ENCODE measurements at places on chromosomes 1 and 21.

DNA sequence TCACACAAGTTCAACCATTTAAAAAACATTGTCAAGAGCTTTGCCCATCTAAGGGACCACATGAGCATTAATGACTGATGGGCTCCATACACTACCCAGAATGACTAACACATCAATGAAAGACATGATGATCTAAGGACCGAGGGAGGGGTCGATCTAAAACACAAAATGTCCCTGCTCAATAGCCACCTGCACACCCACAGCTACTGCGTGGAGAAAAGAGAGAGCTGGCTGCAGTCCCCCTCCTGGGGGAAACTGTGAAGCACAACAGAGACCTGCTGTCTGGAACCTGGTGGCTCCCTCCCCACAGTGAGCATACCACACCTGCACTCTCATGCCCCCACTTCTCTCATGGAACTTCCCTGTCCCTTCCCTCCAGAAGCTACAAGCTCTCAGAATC lies 130.1 kb upstream of the ERG start:
- DNase-seq: no peak

DNA sequence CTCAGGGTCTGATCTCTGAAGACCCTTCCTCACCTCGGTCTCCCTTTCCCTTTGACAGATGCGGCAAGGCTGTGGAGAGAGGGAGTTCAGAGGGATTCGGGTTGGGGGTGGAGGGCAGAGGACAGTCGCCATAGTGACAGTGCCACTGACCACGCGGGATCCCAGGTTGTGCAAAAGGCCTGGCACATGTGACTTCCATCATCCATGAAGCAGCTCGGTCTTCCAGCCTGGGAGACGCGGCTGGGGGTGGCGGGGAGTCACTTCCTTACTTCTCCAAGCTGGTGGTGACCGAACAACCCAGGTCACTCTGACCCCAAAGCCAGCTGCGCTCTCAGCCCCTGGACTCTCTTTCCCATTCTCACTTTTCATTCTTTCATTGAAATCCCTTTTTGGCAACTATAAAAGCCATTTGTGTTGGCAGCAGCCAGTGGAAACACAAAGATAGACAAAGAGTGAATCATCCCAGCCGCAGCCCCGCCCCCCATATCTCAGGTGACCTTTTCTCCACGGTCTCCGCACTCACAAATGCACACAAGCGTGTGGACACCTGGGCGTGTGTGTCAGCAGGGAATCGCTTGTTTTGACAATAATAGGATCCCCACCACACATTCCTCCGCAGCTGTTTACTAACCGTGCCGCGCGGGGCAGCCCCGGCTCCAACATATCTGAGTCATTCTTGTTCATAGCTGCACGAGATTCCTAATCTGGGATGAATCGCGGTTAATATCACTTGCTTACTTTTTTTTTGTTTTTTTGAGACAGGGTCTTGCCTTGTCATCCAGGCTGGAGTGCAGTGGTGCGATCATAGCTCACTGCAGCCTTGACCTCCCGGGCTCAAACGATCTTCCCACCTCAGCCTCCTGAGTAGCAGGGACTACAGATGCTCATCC lies 68.3 kb downstream of the DHRS3 start:
- DNase-seq: no peak

DNA sequence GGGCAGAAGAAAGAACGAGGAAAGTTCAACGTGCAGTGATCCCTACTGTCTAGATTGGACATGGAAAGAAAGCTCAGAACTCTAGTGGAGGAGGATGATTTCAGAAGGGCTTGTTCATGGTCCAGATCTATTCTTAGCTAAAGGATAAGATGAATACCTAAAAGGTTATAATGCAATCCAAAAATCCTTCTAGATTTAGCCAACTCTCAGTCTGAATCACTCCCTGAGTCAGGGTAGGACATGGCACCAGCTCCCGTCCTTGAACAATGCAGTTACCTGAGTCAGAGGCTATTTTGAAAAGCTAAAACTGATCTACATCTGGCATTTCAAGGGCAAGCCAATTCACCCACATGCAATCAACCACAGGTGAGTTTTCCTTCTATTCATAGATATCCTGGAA lies 38.8 kb upstream of the HIVEP3 start:
- no peak for DNase-seq

DNA sequence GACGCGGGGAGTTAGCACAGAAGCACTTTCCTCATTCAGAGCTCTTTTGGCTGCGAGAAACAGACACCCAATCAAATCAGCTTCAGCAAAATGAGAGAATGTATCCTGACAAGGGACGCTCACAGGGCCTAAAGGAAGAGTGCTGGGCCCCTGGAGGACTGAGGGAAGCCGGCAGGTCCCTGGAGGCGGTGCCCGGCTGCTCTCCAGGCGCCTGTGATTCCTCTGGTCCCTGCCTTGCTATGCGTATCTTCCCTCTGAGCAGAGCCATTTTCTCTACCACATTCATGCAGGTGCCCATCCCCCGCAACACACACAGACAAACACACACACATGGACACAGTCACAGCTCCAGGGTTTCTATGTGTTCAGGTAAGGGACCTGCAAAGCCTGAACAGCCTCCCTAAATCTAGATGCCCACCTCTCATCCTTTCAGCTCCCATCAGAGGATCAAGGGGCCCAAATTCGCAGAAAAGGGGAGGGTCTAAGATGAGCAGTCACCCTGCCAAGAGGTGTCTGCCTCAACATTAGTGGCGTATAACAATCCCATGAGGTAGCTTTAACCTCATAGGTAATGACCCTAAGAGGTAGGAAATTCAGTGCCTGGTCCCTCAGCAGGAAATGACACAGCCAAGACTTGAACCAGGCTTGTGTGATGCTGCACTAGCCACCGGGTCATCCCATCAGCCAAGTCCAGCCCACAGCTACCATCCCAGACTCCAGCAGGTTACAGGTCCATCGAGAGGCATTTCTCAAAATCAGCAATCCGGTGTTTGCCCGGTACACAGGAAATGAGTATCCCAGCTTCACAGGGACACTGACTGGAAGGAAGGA lies 29.0 kb downstream of the PTAFR start:
- DNase-seq: no peak

- DNase-seq: no peak
Observed at GRCh38 chr1:198904321-198904720, 265.5 kb downstream of the PTPRC start.

DNA sequence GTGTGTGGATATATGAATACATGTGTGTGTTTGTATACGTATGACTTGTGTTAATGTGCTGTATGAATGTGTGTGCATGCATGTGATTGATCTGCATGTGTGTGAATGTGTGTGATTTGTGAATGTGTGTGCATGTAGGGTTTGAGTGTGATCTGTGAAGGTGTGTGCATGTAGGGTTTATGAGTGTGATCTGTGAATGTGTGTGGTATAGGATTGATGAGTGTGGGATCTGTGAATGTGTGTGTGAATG lies 88.2 kb downstream of the STUM start:
- no peak for DNase-seq

- DNase-seq: no peak
Observed at GRCh38 chr1:218352075-218352438, 6.9 kb downstream of the TGFB2 start.

- no peak for DNase-seq
Observed at GRCh38 chr1:239725933-239726332, 339.6 kb downstream of the CHRM3 start.

Data from activated CD8-positive, alpha-beta memory T cell treated with anti-CD3 and anti-CD28 coated beads for 1 hour (primary cell).